RWPE2 (cell line): ENCODE measurements at places on chromosomes 7 and 10.

DNA sequence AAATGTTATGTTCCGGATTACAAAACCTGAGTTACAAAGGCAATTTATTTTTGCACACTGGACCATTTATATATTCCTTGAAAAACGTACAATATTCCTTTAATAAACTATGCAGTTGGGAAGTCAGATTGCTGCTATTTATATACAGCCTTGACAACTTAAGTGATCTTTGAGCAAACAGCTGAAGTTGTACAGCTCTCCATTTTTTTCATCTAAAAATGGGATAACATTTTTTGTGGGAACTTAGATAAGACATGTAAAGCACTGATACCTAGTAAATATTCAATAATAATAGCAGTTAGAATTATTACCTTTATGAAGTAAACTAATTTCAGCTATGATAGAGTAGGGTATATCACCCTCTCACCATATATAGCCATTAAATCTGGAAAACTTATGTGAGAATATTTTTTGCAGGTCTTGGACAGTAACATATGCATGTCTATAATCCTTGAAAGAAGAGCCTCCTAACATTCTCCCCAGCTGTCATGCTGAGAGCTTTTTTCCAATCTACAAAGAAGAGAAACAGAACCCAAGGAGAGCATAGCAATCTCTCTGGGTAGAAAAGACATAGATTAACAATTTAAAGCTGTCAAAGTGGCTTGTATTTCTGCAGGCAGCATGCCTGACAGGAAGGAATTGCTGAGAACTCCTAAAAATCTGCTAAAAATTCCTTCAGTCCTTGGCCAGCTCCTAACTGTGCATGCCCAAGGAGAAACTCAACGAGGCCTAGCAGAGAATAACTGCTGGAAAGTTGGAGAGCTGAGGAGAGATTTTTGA lies 326.0 kb downstream of the CRPPA start:
- no peak for DNase-seq

GRCh38 chr7:77367976-77368375 lies 48.2 kb downstream of the GSAP start:
- no peak for DNase-seq

DNA sequence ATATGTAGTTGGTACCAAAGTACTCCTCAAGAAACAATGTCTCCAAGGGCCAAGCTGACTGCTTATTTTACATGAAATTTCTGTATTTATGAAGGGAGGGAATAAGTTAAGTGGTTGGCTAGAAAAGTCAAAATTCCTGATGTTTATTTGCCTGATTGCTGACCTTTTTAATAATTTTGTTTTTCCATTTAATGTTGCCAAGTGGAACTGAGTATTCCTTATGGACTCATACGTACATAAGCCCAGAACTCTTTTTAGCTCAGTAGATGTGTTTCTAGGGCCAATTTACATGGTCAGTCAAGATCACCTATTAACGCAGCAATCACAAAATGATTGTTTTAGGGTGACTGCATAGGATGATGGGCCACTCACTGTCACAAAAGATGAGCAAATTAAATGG lies 78.3 kb upstream of the FZD8 start:
- no peak for DNase-seq

DNA sequence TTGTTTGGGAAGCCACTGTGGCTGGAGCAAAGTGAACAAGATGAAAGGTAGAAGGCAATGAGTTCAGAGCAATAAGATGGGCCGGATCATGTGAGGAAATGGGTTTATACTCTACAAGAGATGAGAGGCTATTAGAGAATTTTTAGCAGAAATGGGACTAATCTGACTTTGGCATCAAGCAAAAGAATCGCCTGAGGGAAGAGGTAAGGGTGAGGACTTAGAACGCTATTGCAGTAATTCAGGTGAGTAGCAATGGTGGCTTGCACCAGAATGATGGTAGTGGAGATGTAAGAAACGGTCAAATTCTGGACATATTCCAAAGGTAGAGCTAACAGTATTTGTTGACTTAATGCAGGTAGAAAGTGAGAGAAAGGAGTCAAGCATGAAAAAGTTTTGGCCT lies 29.5 kb upstream of the AKAP9 start:
- no peak for DNase-seq
